ENCODE measurements at places on chromosomes 11 and 22. TPM values are rescaled to one million over a fixed set of nuclear protein-coding genes. Genes with fewer than 3 reads are reported as not detected.
A peak's percentile ranks its signal among the peaks of the same experiment; 100 is the strongest.

- DNase-seq = no peak
- H3K27ac ChIP-seq = no peak overlapping the region
- H3K36me3 ChIP-seq = no peaks in the 10 kb centered on the region
- peaks cover 2% of the 10 kb centered on the region for H3K27me3 ChIP-seq
These were observed 72.9 kb upstream of the ATXN10 start for GRCh38 chr22:45598596-45599217.

- no peak for DNase-seq
- no peaks in the 10 kb centered on the region for H3K4me1 ChIP-seq
- no peak overlapping the region for H3K4me3 ChIP-seq
- H3K36me3 ChIP-seq = no peaks in the 10 kb centered on the region
- H3K27ac ChIP-seq = no peak overlapping the region
- H3K27me3 ChIP-seq = no peaks in the 10 kb centered on the region
These were observed 19.4 kb upstream of the FBLN1 start for GRCh38 chr22:45483319-45483718.

- H3K4me3 ChIP-seq = no peak overlapping the region
- H3K4me1 ChIP-seq = no peaks in the 10 kb centered on the region
- DNase-seq = no peak
- no peaks in the 10 kb centered on the region for H3K27me3 ChIP-seq
- no peak overlapping the region for H3K27ac ChIP-seq
- peaks cover 59% of the 10 kb centered on the region for H3K36me3 ChIP-seq
These were observed 19.2 kb downstream of the FAM118A start for GRCh38 chr22:45328822-45329529.

GRCh38 chr11:2674658-2675131 is 25.1 kb downstream of the KCNQ1OT1 start:
- H3K4me3 ChIP-seq = no peak overlapping the region
- no peak for DNase-seq
- H3K27ac ChIP-seq = no peak overlapping the region
- H3K27me3 ChIP-seq = no peaks in the 10 kb centered on the region
- H3K36me3 ChIP-seq = no peaks in the 10 kb centered on the region

- H3K4me3 ChIP-seq = no peak overlapping the region
- H3K4me1 ChIP-seq = no peaks in the 10 kb centered on the region
- no peaks in the 10 kb centered on the region for H3K36me3 ChIP-seq
- no peak overlapping the region for H3K27ac ChIP-seq
- no peak for DNase-seq
- H3K27me3 ChIP-seq = no peaks in the 10 kb centered on the region
These were observed 415.1 kb downstream of the SOX6 start for GRCh38 chr11:15941206-15941770.

DNA sequence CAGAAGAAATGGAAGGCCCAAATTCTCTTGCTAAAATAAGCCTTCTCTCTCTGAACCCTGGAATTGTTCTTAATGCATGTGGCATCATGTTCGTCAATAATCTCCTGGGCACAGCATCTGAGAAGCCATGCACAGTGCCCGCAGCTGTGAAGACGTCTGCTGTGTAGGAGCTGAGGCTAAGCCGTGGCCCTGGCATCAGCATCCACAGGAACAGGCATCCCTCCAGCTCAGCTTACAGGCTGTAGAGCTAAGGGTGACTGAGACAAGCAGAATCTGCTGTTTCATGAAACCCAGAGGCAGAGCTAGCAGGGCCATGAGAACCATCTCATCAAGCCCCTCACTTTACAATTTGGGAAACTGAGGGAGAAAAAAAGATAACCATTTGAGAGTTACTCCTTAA is 60.6 kb downstream of the SEZ6L start:
- no peaks in the 10 kb centered on the region for H3K36me3 ChIP-seq
- no peak overlapping the region for H3K27ac ChIP-seq
- no peak for DNase-seq
- H3K27me3 ChIP-seq = no peaks in the 10 kb centered on the region

Gene SLC22A12
- not detected for total RNA-seq

Gene ZNF215
- total RNA-seq = 2.8 TPM

GRCh38 chr22:19599626-19600243 is 75.5 kb upstream of the CLDN5 start:
- H3K4me1 ChIP-seq = peaks cover 19% of the 10 kb centered on the region
- no peak overlapping the region for H3K4me3 ChIP-seq
- DNase-seq = no peak
- no peaks in the 10 kb centered on the region for H3K36me3 ChIP-seq
- no peak overlapping the region for H3K27ac ChIP-seq

DNA sequence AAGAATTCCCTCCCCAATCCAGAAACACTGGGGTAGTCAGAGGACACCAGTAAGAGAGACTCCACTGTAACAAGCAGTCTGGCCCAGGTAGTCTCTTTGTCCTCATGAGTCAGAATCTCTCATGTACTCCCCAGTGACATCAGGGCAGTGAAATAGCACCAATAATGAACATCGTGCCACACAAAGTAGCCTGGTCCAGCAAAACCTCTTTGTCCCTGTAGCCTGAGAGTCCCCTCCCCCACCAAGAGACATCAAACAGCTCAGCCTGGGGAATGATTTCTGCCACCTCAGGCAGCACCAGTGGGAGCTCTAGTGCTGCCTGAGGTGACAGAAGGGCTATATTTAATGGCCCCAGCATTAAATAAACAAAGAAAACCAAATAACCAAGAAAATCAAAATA is 88.1 kb downstream of the SBF2 start:
- no peaks in the 10 kb centered on the region for H3K27me3 ChIP-seq
- DNase-seq = no peak
- H3K4me3 ChIP-seq = no peak overlapping the region
- no peaks in the 10 kb centered on the region for H3K36me3 ChIP-seq
- H3K4me1 ChIP-seq = no peaks in the 10 kb centered on the region

GRCh38 chr11:115872416-115872815 is 368.2 kb upstream of the CADM1 start:
- no peak for DNase-seq
- H3K4me1 ChIP-seq = no peaks in the 10 kb centered on the region
- H3K36me3 ChIP-seq = no peaks in the 10 kb centered on the region

Gene CLCF1
- 44.6 TPM for total RNA-seq

DNA sequence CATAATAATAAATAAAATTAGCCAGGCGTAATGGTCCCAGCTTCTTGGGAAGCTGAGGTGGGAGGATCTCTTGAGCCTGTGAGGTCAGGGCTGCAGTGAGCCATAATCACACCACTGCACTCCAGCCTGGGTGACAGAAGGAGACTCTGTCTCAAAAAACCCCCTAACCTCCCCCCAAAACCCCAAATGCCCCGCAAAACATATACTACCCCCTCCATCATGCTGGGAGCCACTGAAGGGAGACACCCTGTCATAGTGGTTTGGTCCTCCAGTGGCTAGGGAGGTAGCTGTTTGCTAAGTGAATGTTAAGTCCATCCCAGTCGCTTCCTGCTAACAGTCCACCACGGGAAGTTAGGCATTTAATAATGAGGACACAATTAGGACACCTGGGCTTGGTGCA is 125.0 kb downstream of the ABTB2 start:
- H3K36me3 ChIP-seq = no peaks in the 10 kb centered on the region
- no peaks in the 10 kb centered on the region for H3K27me3 ChIP-seq
- no peak for DNase-seq
- peak overlapping the region; percentile 15 for H3K27ac ChIP-seq
- no peak overlapping the region for H3K4me3 ChIP-seq

Gene C11orf97
- not detected for total RNA-seq

Gene SUSD2
- 0.44 TPM for total RNA-seq

- peaks cover 34% of the 10 kb centered on the region for H3K4me1 ChIP-seq
- H3K36me3 ChIP-seq = peaks cover 5% of the 10 kb centered on the region
- H3K27me3 ChIP-seq = no peaks in the 10 kb centered on the region
- no peak overlapping the region for H3K27ac ChIP-seq
- no peak overlapping the region for H3K4me3 ChIP-seq
These were observed 3.1 kb downstream of the EED start for GRCh38 chr11:86247608-86248007.

DNA sequence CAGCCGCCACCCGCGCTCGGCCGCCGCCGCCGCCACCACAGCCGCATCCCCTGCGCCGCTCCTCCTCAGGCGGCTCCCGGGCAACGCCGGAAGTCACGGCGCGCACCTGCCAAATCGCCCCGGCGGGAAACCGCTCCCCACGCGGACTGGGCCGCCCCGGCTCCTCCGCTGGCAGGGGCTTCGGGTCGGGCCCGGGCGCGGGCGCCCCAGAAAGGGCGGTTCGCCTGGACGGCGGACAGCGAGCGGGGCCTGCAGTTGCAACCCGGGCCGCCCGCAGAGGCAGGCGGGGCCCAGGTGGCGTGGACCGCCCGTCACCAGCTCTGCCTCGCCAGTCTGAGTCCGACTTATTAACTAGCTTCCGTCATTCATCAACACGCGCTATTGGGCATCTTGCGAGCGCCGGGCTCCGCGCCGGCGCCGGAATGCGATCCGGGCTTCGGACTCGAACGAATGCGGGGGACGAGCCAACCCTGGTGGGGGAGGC is at the start of gene HIRA:
Gene HIRA (minus strand): TSS at position 85 of the 484 bp plus-strand sequence. CDS start 257 bp downstream, outside the sequence.
- H3K4me3 ChIP-seq = peak within 1 kb of the TSS; percentile 73
- H3K4me1 ChIP-seq = peaks cover 46% of the 10 kb centered on the region
- peak within 1 kb of the TSS; percentile 97 for H3K27ac ChIP-seq
- no peaks in the 10 kb centered on the region for H3K27me3 ChIP-seq
- peaks cover 11% of the 10 kb centered on the region for H3K36me3 ChIP-seq
- DNase-seq = peak; percentile 91

Gene SAA1
- not detected for total RNA-seq

Gene LDHAL6A
- not detected for total RNA-seq

Gene CHADL
- total RNA-seq = 0.34 TPM

DNA sequence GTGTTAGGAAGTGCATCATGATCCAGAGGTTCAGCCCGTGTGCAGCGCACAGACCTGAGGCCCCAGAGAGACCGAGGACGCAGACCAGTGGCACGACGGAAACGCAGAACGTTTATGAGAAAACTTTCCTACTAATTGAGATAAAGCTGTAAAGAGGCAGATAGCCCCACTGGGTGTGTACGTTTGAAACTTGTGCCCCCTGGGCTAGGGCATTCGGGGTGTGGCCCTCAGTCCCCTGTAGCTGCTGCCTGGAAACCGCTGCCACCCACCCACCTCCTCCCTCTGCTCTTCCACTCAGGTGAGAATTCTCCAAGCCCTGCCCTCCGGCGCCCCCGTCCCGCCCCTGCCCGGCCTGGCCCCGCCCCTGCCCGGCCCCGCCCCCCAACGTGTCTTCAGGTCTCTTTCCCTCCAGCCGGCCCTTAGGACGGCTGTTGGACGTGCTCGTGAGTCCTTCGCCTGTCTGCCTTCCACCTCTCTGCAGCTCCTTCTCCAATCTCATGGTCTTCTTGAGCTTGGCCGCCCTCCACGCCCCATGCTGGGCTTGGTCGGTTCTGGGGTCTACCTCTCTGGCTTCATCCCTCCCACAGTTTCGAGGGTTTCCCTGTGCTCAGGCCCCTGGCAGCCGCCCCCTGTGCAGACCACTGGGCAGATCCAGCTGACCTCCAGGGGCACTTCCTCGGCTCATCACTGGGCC is 12.1 kb downstream of the MAPK8IP2 start:
- no peaks in the 10 kb centered on the region for H3K4me1 ChIP-seq
- DNase-seq = peak; percentile 26
- no peak overlapping the region for H3K4me3 ChIP-seq
- no peak overlapping the region for H3K27ac ChIP-seq
- H3K36me3 ChIP-seq = no peaks in the 10 kb centered on the region

GRCh38 chr22:44351685-44352377 is 39.1 kb upstream of the SHISAL1 start:
- peaks cover 23% of the 10 kb centered on the region for H3K27me3 ChIP-seq
- no peak overlapping the region for H3K27ac ChIP-seq
- no peak overlapping the region for H3K4me3 ChIP-seq
- DNase-seq = no peak

Gene APOA4
- not detected for total RNA-seq

DNA sequence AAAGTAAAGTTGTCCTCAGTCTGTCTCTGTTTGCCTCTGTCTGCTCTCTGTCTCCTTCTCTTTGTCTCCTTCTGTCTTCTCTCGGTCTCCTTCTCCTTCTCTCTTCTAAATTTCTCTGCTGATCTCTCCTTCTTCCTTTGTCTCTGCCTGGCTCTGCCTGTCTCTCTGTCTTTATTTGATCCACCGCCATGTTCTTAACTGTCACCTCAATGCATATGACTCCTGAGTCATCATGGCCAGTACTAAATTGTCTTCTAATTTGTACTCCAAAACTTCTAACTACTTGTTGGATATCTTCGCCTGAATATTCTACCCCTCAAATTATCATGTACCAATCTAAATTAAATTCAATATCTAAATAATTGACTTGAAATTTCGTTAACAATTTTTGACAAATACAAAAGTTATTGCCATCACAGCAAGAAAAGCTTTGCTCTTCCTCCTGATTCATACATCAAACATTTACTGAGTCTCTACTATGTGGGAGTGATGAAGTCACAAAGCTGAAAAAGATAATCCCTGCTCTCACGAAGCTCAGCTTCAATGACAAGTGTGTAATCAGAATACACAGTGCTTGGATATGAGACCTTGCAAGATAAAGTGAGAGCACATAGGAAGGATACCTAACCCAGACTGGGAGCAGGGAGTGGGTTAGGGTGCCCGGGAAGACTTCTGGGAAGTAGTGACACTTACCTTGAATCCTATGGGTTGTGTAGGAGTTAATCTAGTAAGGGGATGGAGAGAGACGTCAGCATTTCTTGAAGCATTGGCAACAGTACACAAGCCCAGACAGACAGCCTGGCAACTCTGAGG is 193.0 kb downstream of the MAML2 start:
- H3K27ac ChIP-seq = no peak overlapping the region
- H3K4me3 ChIP-seq = no peak overlapping the region
- no peaks in the 10 kb centered on the region for H3K27me3 ChIP-seq
- H3K36me3 ChIP-seq = no peaks in the 10 kb centered on the region
- DNase-seq = no peak
- H3K4me1 ChIP-seq = no peaks in the 10 kb centered on the region

- no peaks in the 10 kb centered on the region for H3K36me3 ChIP-seq
- no peak overlapping the region for H3K27ac ChIP-seq
- DNase-seq = no peak
- H3K4me3 ChIP-seq = no peak overlapping the region
- no peaks in the 10 kb centered on the region for H3K4me1 ChIP-seq
These were observed 51.1 kb downstream of the CLMP start for GRCh38 chr11:123143921-123144320.

DNA sequence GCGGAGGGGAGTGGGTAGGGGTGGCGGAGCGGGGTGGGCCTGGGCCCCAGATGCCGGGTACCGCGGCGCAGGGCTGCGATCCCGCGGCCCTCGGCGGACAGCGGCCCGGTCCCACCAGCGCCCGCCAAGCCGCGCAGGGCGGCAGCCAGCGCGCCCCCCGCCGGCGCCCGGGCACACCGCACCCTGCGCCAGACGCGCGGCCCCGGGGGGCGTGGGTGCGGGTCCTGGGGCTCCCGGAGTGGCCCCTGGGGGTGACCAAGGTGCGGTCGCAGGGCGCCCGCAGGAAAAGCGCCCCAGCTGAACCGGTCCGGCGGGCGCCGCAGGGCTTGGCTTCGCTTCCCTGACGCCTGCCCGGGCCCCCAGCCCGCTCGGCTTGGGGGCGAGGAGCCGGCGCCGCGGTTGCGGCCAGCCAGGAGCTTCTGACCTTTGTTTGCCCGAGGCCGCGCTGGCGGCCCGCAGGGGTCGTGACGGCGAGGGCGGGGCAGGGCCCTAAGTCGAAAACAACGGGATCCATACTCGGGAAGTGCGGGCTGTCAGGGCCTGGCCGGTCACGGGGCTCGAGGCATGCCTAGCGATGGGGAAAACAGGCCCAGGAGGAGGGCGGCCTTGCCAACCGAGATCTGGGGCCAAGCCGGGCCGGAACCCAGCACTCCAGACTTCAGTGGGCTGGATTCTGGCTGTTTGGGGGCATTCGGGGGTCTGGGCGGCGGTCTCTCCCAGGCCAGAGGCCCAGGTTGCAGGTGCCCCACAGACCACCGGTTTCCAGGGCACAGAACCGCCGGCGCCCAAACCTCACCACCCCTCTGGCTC is 581 bp upstream of the AP5B1 start:
- H3K4me1 ChIP-seq = peaks cover 21% of the 10 kb centered on the region
- no peak overlapping the region for H3K27ac ChIP-seq
- H3K27me3 ChIP-seq = peaks cover 7% of the 10 kb centered on the region
- H3K4me3 ChIP-seq = no peak overlapping the region

Gene MFRP
- not detected for total RNA-seq
